Activated CD4-positive, alpha-beta T cell treated with anti-CD3 and anti-CD28 coated beads, Interleukin-2, amount 50 U/mL, for 24 hours (primary cell): ENCODE measurements at places on chromosomes 5 and 9.

- no peak for DNase-seq
Measured at GRCh38 chr9:124164811-124165210, 92.9 kb upstream of the NEK6 start.

DNA sequence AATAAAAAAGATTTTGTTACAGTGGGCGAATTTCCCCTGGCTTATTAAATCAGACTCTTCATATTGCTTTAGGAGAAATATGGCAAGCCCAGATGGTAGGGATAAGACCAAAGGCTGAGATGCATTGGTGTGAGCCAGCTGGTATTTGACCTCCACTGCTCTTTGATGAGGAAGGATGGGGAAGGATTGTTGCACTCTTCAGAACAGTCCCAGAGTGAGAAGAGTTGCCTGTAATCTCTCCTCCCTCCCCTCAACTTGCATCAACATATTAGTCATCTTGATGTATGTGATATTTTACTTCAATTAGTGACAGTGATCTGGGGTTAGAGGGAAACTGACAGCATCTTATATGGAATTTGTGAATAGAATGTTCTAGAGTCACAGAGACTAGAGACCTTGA, 136.6 kb downstream of the ADAMTS12 start:
- DNase-seq, result no peak

DNA sequence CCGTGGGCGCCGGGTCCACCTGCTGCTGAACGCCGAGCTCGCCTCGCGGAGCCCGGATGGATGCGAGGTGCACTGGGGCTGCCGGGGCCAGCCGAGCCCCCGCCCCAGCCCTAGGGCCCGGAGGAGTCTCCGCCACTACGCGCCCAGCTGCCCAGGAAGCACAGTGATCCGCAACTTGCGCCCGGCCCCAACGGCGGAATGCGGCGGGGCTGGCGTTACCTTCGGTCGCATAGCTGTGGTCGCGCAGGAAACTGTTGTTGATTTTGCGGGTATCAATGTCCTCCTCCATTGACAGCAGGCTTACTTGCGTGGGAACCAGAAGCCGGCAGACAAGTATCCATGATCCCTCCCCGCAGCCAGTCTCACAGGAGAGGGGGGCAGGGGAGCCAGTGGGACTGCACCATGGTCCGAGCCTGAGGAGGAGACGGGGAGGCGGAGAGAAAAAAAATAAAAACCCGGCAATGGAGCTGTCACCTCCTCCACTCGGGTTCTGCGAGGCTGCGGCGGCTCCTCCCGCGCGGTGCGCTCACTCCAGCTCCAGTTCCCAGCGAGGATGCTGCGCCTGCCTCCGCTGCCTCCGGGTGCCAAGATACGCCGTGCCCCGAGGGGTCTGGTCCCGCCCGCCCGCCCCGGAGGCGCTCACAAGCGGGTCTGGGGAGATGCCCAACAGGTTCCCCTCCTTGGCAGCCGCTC, 628 bp downstream of the PPP2R2B start:
- peak; percentile 6 for DNase-seq

GRCh38 chr9:83724436-83724835, 16.7 kb upstream of the UBQLN1 start:
- no peak for DNase-seq

- DNase-seq, result no peak
Measured at GRCh38 chr5:128305341-128305740, 221.8 kb downstream of the SLC12A2 start.

GRCh38 chr9:3136686-3137346, 292.9 kb upstream of the PUM3 start:
- no peak for DNase-seq

- DNase-seq, result no peak
Measured at GRCh38 chr5:88130211-88130815, 138.3 kb downstream of the TMEM161B start.

DNA sequence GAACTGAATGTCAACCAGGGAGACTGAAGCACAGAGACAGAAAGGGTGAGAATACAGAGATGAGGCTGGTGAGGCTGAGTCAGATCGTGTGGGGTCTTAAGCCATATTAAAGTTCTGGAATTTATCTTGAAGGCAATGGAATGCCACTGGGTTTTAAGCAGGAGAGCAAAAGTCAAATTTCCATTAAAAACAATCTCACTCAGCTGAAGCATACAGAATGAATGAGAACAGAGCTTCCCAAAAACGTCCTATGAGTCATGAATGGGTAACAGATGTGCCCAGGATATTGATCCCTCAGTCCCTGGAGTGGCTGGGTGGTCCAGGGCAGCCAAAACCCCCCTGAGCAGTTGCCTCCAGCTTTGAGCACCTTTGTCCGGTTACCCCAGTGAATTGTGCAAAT, 44.9 kb downstream of the PFDN1 start:
- DNase-seq, result no peak

- no peak for DNase-seq
Measured at GRCh38 chr5:114055318-114056184, 306.3 kb upstream of the KCNN2 start.

DNA sequence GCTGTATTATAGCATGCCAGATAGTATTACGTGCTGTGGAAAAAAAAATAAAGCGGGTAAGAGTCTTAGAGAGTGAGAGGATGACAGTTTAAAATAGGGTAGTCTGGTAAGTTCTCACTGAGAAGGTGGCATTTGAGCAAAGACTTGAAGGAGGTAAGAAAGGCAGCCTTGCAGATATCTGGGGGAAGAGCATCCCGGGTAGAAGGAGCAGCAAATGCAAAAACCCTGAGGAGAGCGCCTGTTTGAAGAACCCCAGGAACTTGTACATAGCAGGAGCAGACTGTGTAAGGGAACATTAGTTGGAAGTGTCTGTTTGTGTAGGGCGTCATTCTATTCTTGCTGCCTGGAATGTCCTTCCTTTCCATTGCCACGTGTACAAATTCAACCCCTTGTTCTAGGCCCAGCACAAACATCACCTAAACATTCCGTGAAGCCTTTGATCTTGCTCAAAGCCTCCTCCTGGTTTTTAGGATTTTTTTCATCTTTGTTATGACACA, 2.6 kb downstream of the AP3S1 start:
- no peak for DNase-seq

- DNase-seq, result no peak
Measured at GRCh38 chr5:76789991-76790581, 28.7 kb upstream of the F2RL1 start.

DNA sequence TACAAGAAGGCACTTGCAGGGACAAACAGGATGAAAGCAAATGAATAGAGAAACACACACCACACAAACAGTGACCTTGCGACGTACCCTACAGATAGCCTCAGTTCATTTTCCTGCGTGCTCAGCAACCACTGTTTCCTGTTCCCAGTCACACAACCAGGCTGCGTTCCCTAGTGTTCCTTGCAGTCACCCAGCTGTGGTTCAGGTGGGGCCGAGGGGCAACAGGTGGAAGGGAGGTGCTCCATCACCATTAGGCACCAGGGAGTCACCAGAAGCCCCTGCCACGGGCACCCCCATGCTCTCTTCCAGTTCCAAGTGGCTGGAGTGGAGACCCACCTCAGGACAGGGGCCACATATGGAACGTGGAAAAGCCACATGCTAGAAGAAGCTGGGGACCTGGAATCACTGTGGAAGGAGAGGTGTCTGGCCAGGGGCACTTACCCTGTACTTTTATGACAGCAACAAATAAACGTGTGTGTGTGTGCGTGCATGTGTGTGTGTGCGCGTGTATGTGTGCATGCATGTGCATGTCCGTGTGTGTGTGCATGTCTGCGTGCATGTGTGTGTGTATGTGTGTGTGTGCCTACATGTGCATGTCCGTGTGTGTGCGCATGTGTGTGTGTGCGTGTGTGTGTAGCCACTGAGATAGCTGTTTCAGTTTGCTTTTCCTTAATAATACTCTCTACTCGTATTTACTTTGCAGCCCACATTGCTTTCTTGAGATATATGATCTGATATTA, 18.8 kb upstream of the FCN2 start:
- DNase-seq, result no peak

DNA sequence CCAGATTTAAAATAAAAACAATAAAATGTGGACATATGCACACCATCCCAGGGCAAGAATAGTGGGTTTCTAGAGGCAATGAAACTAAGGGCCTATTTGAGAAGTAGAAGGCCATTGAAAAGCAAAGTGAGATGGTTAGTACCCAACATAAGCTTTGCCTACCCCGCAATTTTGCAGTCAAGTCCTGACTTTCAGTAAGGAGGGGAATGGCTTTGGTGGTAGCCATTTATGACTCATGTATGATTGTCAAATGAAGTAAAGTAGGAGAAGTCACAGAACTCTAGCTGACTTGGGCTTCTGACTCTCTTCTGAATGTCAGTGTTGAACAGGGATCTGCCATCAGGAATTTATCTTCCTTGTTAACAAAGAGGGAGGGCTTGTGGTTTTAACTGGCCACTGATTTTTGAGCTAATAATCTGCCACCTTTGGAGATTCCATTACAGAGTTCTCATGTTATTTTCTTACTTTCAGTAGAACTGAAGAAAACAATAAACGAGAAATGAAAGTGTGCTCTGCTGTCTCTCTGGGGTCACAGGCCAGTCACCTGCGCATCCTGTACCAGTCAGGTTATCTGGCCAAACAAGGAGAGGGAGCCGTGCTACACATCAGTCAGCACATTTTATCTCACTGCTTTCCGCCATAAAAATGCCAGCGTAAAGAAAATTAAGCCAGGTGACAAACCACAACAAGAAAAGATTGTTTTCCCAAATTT, 14.3 kb upstream of the SNCAIP start:
- no peak for DNase-seq

DNA sequence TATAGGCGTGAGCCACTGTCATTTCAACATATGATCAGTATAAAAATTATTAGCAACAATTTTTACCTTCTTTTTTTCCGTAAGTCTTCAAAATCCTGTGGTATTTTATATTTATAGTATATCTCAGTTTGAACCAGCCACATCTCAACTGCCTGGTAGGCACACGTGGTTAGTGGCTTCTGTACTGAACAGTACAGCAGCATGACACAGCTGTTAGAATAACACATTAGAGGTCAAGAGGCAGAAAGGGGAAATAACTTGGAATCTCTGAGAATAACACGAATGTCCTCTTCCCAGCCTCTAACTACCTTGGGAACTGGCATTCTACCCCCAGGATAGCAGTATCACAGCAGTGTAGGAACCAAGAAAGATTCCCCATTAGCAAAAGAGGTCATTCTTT, 108.5 kb upstream of the IQGAP2 start:
- DNase-seq, result no peak

- no peak for DNase-seq
Measured at GRCh38 chr9:86575137-86575536, 220.9 kb upstream of the TUT7 start.

DNA sequence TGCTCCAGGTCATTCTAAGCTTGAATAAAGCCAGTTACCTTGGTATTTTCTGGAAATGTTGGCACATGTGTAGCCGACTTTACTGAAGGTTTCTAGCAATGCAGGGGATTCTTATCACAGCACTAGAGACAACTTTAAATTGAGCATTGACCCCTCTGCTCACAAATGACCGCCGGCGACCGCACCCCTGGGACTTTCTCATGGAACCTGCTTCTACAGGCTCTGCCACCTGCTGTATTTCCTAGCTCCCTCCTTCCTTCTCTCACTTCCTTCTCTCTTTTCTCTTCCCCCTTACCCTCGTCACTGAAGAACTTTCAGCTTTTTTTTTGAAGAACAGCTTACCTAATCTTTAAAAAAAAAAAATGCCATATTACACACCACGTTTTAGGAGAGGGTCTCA, 30.9 kb upstream of the DAB2 start:
- no peak for DNase-seq

DNA sequence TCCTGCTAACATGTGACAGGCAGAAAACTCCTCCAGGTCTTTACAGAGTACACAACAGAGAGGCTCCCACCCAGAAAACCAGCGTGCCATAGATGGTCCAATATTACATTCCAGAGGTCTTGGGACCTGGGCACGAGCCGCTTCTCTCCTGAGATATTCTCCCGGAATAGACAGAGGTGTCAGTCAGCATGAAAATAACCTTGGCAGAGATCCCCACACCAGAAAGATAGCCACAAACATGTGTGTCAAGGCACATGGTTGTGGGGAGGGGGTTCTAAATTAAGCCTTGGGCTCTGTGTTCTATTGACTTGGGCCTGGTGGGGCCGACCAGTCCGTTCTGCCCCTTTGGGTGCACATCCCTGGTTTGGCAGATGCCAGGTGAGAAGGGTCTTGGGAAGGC, 78.4 kb downstream of the BOD1 start:
- DNase-seq, result no peak

- DNase-seq, result no peak
Measured at GRCh38 chr9:135480940-135481310, 1.3 kb downstream of the PPP1R26 start.

GRCh38 chr9:82488313-82489200, 500.0 kb downstream of the SPATA31D1 start:
- no peak for DNase-seq
